Stimulated activated CD4-positive, alpha-beta T cell treated with anti-CD3 and anti-CD28 coated beads, Interleukin-2, amount 100 ng/mL, for 48 hours (primary cell): ENCODE measurements at places on chromosomes 5 and 9.

- DNase-seq, result no peak
Observed at GRCh38 chr9:126532951-126533925, 80.5 kb upstream of the LMX1B start.

GRCh38 chr9:134014946-134015345 lies 10.3 kb upstream of the BRD3OS start:
- DNase-seq, result no peak

- no peak for DNase-seq
Observed at GRCh38 chr9:112086627-112087026, 88.5 kb downstream of the SUSD1 start.

DNA sequence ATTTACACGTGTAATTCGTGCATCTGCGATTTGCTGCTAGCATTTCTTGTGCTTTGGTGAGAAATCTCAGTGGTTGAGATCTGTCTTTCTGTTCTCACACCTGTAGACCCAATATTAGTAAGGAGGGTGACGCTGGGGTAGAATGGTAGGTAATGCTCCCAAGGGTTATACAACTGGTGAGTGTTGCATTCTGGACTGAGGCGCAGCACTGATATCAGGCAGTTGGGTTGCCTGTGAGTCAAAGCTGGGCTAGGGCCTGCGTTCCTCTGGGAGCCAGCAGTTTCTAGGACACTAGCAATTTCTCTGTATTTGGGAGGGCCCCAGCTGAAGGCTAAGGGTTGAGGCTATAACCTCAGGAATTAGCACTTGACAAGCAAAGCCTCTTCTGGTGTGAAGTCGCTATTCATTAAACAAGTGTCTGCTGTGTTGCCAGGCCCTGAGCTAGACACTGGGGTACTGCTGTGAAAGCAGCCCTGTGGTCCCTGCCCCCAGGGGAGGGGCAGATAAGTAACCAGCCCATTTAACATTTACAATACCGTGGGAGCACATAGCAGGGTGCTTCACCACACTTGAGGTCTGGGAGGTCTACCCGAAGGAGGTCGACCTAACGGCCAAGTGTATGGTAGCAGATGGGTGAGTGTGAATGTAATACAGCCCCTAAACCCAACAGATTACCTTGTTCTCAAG lies 28.7 kb downstream of the LARP1 start:
- no peak for DNase-seq

- DNase-seq, result no peak
Observed at GRCh38 chr5:167642181-167642580, 649.3 kb upstream of the WWC1 start.

GRCh38 chr9:132348676-132349075 lies 6.1 kb downstream of the SETX start:
- no peak for DNase-seq

DNA sequence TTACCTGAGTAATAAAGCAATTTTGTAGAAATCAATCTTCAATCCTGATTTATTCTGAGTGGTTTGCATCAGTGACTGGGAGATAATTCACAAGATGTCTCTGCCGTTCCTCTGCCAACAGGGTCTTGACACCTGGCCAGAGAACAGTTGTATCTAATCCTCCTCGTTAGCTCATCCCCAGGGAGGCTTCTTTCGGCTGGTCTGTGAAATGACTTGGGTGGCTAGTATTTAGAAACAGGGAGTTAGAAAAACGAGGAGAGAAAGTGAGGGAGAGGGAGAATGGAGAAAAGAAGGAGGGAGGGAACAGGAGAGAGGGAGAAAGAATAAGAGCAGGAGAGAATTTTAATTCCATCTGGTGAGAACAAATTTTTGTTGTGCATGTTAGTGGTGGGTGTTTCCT lies 600.2 kb upstream of the TLE4 start:
- DNase-seq, result no peak

GRCh38 chr5:168365581-168366081 lies 74.2 kb downstream of the WWC1 start:
- DNase-seq, result no peak

DNA sequence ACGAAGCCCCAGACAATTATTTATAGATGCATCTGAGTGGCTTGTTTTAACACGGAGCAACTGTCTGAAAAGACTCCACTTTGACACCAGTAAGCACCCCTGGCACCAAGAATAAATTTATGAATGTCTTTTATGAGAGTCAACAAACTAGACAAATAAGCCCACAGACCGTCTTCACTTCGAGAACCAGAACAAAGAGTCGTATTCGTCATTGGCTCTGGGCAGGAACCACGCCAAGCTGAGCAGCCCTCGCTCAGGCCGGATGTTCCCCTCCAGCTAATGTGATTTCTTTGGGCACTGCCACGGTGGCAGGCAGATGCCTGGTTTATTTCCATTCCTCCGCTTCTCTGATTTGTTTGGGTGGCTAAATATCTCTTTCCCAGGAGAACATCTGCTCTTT lies 91.9 kb upstream of the STC2 start:
- DNase-seq, result no peak

- peak; percentile 16 for DNase-seq
Observed at GRCh38 chr9:135474915-135475314, 4.7 kb upstream of the PPP1R26 start.

- no peak for DNase-seq
Observed at GRCh38 chr5:11655681-11656080, 248.6 kb downstream of the CTNND2 start.

GRCh38 chr5:137696481-137696880 lies 39.4 kb downstream of the KLHL3 start:
- DNase-seq, result peak; percentile 31

GRCh38 chr5:68315679-68316271 lies 100.2 kb downstream of the PIK3R1 start:
- DNase-seq, result peak; percentile 21

- DNase-seq, result no peak
Observed at GRCh38 chr9:120221844-120222243, 358.1 kb downstream of the CDK5RAP2 start.

DNA sequence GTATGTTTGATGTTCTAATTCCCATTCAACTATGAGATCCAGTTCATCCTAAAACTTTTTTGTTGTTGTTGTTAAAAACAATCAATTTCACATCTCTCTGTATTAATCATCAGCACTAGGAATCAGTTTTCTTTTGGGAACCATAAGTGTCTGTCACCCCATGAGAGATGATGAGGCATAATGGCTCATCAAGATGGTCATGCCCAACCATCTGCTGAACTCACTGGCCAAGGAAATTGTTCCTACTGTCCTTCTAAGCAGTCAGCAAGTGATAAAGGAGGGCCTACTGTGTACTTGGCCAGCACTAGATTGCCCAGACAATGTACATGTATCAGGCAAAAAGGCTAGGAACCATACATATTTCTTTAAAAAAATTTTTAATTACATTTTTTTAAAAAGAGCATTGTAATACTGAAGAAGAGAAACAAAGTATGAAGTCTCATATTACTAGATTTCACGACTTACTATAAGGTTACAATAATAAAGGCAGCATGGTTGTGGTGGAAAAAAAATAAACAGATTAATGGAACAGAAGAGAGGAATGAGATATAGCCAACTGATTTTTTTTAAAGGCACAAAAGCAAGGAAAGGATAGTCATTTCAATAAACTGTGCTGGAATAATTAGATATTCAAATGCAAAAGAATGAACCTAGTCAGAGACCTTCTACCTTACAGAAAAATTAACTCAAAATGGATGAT lies 458.3 kb downstream of the SPOCK1 start:
- no peak for DNase-seq

DNA sequence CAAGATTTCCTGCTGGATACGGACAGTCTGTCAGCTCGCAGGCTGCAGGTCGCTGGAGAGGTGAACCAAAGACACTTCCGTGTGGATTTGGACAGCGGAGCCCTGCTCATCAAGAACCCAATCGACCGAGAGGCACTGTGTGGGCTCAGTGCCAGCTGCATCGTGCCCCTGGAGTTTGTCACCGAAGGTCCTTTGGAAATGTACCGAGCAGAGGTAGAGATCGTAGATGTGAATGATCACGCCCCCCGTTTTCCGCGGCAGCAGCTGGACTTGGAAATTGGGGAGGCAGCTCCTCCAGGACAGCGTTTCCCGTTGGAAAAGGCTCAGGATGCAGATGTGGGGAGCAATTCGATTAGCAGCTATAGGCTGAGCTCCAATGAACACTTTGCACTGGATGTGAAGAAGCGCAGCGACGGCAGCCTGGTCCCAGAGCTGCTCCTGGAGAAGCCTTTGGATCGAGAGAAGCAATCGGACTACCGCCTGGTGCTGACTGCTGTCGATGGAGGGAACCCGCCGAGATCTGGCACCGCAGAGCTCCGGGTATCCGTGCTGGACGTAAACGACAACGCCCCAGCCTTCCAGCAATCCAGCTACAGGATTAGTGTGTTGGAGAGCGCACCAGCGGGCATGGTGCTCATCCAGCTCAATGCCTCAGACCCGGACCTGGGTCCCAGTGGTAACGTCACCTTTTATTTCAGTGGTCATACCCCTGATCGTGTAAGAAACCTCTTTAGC lies 658 bp downstream of the PCDHGC4 start:
- DNase-seq, result no peak

- no peak for DNase-seq
Observed at GRCh38 chr5:166909926-166910325, 1381.5 kb upstream of the WWC1 start.

DNA sequence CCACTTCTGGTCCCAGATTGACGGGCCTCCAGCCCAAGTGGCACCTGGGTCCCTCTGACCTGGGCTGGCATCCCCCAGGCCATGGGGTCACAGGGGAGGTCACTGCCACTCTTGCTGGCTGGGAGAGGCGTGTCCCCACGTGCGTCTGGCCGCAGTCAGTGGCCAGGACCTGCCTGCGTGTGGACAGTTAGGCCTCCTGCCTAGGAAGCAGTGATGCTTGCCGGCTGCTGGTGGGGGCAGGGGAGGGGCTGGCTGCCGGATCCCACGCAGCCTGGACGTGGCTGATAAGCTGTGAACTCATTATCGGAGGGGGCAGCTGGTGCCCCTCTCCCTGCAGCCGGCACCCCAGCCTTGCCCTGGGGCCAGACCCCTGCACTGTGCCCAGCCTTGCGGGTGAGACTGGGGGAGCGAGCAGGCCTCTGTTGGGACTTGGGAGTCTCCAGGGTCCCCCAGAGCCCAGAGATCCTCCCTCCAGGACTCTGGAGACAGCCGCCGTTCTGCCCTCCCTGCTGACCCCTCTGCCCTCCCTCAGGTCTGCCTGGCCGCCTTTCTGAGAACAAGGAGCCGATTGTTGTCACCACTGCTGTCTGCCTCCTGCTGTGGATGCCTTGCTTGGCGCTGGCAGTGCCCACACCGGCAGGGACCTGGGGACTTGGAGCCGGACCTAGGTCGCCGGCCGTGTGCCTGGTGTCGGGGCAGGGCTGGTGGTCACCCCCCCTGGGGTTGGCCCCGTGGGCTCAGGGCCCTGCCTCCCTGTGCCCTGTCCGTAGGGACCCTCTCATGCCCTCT lies 12.3 kb downstream of the RXRA start:
- no peak for DNase-seq

- no peak for DNase-seq
Observed at GRCh38 chr5:88480801-88481499, 212.3 kb upstream of the TMEM161B start.

- DNase-seq, result no peak
Observed at GRCh38 chr9:85515021-85515420, 226.7 kb downstream of the AGTPBP1 start.

- no peak for DNase-seq
Observed at GRCh38 chr5:172575816-172576545, 65.1 kb upstream of the NEURL1B start.

- no peak for DNase-seq
Observed at GRCh38 chr9:105308461-105309341, 64.2 kb downstream of the SLC44A1 start.

GRCh38 chr9:68808338-68808890 lies 103.4 kb downstream of the PIP5K1B start:
- DNase-seq, result no peak

- no peak for DNase-seq
Observed at GRCh38 chr9:20512636-20513035, 109.7 kb downstream of the MLLT3 start.

- no peak for DNase-seq
Observed at GRCh38 chr9:31847963-31848362, 536.5 kb upstream of the ACO1 start.

DNA sequence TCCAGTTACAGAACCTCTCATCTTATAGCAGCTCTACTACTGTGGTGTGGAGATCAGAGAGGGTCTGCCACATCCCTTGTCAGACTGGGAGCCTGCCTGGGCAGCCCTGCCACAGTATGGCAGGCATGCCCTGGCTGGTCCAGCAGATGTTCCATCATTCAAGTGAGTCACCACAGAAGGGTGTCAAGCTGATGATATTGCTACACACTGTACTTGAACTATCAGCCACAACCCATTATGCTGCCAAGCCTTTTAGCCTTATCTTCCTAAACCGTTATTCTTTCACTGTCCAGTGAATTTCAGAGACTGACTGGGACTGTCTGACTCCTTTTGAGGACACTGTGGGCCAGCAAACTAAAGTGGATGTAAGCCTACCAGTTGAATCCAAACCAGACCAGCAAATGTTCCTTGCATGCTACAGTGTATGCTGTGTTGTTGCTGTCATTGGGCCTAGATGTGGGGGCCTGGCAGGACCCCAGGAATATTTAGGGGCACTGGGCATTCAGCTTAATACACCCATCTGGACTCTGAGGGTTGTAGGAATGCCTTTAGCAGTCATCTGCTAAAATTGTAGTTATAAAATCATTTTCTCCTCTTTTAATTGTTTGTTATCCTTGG lies 202.6 kb downstream of the NR3C1 start:
- no peak for DNase-seq

DNA sequence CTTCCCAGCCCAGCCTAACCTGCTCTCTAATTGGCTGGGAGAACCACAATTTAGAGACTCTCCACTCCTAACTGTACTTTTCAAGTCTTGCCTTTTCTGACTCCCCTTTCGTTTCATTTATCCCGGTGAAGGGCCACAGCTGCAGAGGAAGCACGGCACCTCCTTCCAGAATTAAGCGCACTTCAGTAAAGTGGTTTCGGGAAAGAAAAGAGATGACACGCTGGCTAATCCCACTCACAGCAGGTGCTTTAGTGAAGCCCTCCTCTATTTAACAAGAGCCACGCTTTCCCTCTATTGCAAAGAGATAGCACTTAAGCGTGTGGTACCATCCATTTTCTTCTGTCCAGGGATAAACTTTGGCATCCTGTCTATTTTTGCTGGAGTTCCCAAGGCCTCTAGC lies 4.8 kb downstream of the DNAH5 start:
- DNase-seq, result no peak

GRCh38 chr5:74766418-74766848 lies 484 bp downstream of the GFM2 start:
- DNase-seq, result no peak

- no peak for DNase-seq
Observed at GRCh38 chr9:72268961-72269360, 96.0 kb downstream of the ZFAND5 start.

DNA sequence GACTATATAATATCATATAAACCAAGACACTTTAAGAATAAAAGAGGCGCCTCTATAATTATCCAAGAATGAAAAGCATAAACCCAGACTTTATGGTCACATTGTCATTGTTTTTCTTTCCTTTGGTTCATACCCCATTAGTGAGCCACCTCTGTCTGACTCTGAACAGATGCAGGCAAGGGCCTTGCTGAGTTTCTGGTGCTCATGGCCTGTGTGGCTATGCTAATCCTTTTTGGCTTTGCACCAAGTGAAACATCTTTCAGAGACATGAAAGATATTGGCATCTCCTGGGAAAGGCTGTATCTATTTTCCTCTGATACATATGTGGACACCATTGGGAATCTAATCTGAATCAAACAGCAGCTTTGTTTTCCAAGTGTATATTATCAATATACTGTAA lies 222.5 kb downstream of the CHSY3 start:
- DNase-seq, result no peak

- DNase-seq, result no peak
Observed at GRCh38 chr5:151144922-151145321, 12.7 kb downstream of the ANXA6 start.

- DNase-seq, result no peak
Observed at GRCh38 chr9:133046900-133047295, 14.9 kb upstream of the CEL start.

- no peak for DNase-seq
Observed at GRCh38 chr9:23123048-23123632, 676.5 kb downstream of the DMRTA1 start.
